ENCODE measurements at places on chromosomes 2 and 18. TPM values are rescaled to one million over a fixed set of nuclear protein-coding genes. Genes with fewer than 3 reads are reported as not detected.
A peak's percentile ranks its signal among the peaks of the same experiment; 100 is the strongest.

DNA sequence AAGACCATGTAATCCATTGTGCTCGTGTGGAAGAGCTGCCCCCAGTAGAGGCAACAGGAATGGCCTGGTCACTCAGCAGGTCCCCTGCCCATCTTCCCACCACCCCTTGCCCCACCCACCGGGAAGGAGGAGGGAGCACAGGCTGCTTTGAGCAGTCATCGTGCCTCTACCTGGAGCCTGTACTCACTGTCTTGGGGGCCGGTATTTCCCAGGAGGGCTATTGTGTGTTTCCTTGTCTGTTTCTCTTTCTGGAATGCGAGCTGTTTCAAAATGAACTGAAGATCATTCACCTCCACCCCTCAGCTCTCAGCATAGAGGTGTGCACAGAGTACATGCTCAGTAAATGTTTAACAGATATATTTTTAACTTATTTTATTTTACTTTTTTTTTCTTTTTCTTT, 7.7 kb upstream of the AMMECR1L start:
- H3K27ac ChIP-seq = no peak overlapping the region
- no peaks in the 10 kb centered on the region for H3K36me3 ChIP-seq
- H3K27me3 ChIP-seq = peaks cover 3% of the 10 kb centered on the region
- H3K4me1 ChIP-seq = peaks cover 6% of the 10 kb centered on the region
- H3K4me3 ChIP-seq = no peak overlapping the region
- DNase-seq = no peak

AGXT gene
- not detected for total RNA-seq

GRCh38 chr2:145412155-145412554, 892.2 kb upstream of the ZEB2 start:
- DNase-seq = no peak
- H3K27me3 ChIP-seq = no peaks in the 10 kb centered on the region
- H3K27ac ChIP-seq = no peak overlapping the region
- no peaks in the 10 kb centered on the region for H3K4me1 ChIP-seq
- no peak overlapping the region for H3K4me3 ChIP-seq

KIF3C gene
- 78.1 TPM for total RNA-seq

- no peak overlapping the region for H3K27ac ChIP-seq
- H3K27me3 ChIP-seq = peaks cover 5% of the 10 kb centered on the region
- H3K36me3 ChIP-seq = peaks cover 38% of the 10 kb centered on the region
- no peaks in the 10 kb centered on the region for H3K4me1 ChIP-seq
These were observed 49.6 kb downstream of the ZCCHC2 start for GRCh38 chr18:62572456-62572855.

- H3K4me1 ChIP-seq = peaks cover 8% of the 10 kb centered on the region
- H3K4me3 ChIP-seq = no peak overlapping the region
- H3K27me3 ChIP-seq = no peaks in the 10 kb centered on the region
- H3K36me3 ChIP-seq = no peaks in the 10 kb centered on the region
- no peak overlapping the region for H3K27ac ChIP-seq
- DNase-seq = no peak
These were observed 158.4 kb downstream of the UBE2E3 start for GRCh38 chr2:181138816-181139215.

GRCh38 chr2:1648241-1649102, 95.8 kb downstream of the PXDN start:
- peaks cover 58% of the 10 kb centered on the region for H3K36me3 ChIP-seq
- peak overlapping the region; percentile 17 for H3K4me3 ChIP-seq
- peaks cover 22% of the 10 kb centered on the region for H3K4me1 ChIP-seq
- H3K27me3 ChIP-seq = peaks cover 19% of the 10 kb centered on the region
- H3K27ac ChIP-seq = peak overlapping the region; percentile 0

GRCh38 chr2:161901460-161901859, 172.6 kb downstream of the DPP4 start:
- no peaks in the 10 kb centered on the region for H3K27me3 ChIP-seq
- H3K27ac ChIP-seq = no peak overlapping the region
- no peaks in the 10 kb centered on the region for H3K4me1 ChIP-seq
- H3K4me3 ChIP-seq = no peak overlapping the region

SERPINB11 gene
- total RNA-seq = not detected

DNA sequence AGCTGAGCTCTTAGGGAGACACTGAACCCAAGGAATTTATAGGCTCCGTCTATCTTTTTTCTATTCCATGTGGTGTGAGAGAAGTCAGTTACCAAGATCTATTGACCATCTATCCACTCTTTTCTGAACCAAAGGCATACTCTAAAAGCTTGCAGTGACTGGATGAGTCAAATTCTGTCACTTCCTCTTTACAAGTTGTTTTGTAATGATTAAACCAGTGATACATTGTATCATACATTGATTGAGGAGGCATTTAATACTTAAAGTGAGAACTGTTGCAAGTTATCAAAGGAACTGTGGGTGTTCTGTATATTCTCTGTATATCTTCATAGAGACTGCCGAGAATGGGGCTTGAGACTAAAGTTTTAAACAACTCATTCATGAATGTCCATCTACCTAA, 188.8 kb downstream of the CAMKMT start:
- peaks cover 2% of the 10 kb centered on the region for H3K27me3 ChIP-seq
- H3K36me3 ChIP-seq = no peaks in the 10 kb centered on the region
- no peak overlapping the region for H3K4me3 ChIP-seq
- no peaks in the 10 kb centered on the region for H3K4me1 ChIP-seq
- no peak overlapping the region for H3K27ac ChIP-seq

GRCh38 chr2:109554758-109555157, 59.0 kb downstream of the SEPTIN10 start:
- H3K27me3 ChIP-seq = peaks cover 2% of the 10 kb centered on the region
- no peak for DNase-seq
- no peak overlapping the region for H3K27ac ChIP-seq
- peaks cover 2% of the 10 kb centered on the region for H3K4me1 ChIP-seq

DNA sequence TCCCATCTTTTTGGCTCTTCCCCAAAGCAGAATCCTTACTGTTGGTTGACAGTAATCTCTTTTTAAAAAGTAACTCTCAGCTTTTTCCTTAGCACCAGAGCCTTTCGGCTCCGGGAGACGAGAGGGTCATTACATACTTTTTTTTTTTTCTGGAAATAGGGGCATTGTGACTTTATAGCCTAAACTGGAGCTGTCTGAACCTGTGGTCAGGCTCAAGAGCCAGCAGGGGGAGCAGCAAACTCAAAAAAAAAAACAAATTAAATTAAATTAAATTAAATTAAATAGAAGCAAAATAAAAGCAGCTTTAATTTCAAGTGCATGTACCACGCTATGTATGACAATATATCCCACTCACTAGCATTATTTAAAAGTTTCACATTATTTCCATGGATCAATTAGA, 156.6 kb downstream of the DTNA start:
- H3K4me1 ChIP-seq = no peaks in the 10 kb centered on the region
- no peaks in the 10 kb centered on the region for H3K36me3 ChIP-seq
- no peak overlapping the region for H3K27ac ChIP-seq
- no peaks in the 10 kb centered on the region for H3K27me3 ChIP-seq

DLX1 gene
- total RNA-seq = 0.87 TPM

OR6B2 gene
- 0.23 TPM for total RNA-seq

DNA sequence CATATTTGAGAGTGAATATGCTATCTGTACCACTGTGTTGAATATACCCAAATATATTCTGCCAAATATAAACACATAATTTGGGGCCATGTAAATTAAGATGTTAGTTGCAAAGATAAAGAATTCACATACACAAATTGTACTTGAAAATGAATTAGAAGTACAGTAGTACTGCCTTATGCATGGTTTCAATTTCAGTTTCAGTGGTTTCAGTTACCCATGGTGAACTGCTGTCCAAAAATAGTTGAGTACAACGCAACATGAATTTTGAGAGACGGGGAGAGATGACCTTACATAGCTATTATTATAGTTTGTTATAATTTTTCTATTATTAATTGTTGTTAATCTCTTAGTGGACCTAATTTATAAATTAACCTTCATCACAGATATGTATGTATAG, 1313.0 kb upstream of the FAM98A start:
- H3K36me3 ChIP-seq = peaks cover 7% of the 10 kb centered on the region
- H3K4me3 ChIP-seq = no peak overlapping the region
- no peak overlapping the region for H3K27ac ChIP-seq

All from endothelial cell (in vitro differentiated cells).